ENCODE measurements at places on chromosomes 4 and X.

DNA sequence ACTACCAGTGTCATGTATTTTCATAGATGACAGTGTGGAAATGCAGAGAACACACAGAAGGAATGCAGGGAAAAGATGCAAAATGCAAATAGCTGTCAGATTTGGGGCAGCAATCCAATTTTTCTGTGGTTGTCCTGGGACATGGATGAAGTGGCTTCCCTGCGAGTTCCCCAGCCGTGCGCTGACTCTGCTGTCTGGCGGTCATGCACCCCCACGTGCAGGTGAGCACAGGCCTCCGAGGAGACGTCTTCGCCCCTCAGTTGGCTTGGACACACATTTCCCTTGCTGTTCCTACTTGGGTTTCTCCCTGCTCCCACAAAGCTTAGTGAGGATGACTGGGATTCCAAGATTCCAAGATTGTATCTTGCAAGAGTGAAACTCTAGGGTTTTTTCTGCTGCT is 24.4 kb downstream of the BLOC1S4 start:
- no peak for DNase-seq

GRCh38 chrX:31715675-31716074 is 643.8 kb upstream of the FTHL17 start:
- DNase-seq, result no peak

DNA sequence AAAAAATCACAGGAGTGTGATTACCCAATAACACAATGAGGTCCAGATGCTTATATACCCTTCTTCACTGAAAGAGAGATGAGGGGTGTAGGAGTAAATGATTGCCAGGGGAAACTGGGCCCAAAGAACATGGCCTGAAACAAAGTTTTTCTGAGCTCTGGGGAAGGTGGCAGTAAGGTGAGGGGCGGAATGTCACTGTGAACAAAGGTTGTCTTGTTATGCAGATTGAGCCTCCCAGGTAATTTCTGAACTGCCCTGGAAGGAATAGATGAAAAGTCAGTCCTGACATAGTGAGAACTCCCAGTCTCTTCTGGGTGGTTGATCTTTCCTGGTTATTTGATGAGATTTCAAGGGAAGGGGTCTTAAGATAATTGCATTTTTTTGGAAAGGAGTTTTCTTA is 2.5 kb upstream of the TMEM47 start:
- no peak for DNase-seq

DNA sequence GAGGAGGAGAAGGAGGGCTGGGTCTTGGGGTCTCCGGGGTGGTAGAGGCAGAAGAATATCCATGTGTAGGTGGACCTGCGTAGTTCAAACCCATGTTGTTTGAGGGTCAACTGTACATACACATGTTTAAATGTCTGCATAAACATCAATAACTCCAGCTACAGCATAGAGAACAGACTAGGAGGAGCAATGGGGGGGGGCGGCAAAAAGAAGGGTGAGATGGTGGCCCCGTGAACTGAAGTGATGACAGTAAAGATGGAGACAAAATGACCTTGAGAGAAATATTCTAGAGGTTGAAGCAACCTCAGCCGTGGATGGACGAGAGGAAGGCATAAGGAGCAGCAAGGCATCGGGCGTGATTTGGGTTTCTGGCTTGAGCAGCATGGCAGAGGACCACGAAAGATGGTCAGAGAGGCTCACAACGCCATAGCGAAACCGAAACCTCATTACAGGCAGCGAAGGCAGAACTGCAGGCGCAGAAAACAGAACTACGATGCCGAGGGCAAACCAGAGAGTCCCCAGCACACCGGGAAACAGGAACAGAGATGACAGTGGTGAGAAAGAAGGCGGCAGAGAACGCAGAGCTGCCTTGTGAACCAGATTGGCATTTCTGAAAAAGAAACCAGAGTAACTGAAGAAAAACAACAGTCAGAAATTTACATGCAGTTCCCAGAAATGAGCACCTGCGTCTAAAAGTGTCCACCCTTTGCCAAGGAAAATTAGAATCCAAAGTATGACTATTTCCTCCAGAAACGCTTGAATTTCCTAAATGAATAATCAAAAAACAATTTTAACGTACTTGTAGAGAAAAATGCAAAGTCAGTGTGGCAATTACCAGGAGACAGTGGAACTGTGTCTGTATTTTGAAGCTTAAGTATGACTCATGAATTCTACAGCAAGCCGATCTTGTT is 50.3 kb upstream of the ENPP6 start:
- DNase-seq, result peak; percentile 60

DNA sequence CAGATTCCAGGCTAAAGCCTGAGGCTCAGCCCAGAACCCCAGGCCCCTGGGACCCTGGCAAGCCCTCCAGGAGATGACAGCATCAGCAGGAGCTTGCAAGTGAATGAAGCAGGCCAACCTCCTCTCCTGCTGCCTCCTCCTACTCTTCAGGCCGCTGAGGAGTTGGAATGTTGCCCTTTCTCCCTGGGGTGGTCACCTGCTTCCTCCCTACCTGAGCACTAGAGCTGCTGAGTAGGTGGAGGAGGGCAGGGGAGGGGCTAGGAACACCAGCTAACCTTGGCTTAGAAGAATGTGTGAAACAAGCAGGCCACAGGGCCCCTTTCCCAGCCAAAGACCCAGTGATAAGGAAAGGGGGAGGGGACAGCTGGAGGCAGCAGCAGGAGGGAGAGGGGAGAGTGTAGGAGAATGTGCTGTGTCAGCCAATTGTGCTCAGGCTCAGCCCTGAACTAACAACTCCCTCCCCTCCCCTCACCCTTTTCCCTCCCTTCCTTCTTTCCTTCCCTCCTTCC is 58.0 kb downstream of the PJA1 start:
- no peak for DNase-seq

GRCh38 chr4:100539706-100540105 is 21.9 kb upstream of the EMCN start:
- no peak for DNase-seq

- no peak for DNase-seq
Measured at GRCh38 chr4:184461711-184462441, 12.5 kb downstream of the IRF2 start.

- DNase-seq, result no peak
Measured at GRCh38 chr4:16667464-16667863, 231.0 kb downstream of the LDB2 start.

GRCh38 chrX:70554081-70554480 is 109.4 kb downstream of the DLG3 start:
- DNase-seq, result no peak

DNA sequence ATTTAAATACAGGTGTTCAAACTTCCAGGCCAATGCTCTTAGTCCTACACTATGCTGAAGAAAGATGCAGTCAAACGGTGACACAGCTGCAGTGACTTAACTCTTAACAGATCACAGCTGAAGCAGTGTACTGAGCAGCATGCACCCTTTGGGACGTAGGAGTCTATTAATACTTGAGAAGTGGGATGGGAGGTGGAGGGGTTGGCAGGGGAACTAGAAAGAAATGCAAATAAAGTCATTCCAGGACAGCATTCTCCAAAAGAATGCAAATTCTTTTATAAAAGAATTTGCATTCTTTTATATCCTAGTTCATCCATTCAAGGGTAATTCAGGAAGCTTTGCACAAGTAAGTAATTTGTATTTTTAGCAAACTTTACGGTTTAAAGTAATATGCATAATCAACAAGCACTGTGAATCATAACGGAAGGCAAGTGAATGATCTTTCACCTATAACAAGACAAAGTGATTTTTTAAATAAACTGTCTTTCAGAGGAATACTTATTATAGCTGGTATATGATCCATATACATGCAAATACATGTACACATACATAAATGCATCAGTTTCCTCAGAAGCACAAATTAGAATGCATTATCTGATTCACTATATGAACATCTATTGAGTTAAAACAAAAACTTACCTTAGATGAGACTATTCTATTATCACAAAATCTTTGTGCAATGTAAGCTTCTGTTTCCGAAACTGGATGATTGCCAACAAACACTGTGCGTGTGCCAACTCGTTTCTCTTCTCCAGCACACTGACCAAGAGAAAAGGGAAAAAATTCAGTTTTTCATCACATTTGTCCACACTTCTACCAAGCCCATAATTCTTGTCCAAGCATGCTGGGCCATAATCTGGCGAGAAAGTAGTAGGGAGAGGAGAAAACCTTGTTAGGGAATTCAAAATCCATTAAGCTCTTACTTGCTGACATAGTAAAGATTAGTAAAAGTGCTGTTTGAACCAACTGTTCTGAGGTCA is 106.5 kb downstream of the ATP11C start:
- no peak for DNase-seq

DNA sequence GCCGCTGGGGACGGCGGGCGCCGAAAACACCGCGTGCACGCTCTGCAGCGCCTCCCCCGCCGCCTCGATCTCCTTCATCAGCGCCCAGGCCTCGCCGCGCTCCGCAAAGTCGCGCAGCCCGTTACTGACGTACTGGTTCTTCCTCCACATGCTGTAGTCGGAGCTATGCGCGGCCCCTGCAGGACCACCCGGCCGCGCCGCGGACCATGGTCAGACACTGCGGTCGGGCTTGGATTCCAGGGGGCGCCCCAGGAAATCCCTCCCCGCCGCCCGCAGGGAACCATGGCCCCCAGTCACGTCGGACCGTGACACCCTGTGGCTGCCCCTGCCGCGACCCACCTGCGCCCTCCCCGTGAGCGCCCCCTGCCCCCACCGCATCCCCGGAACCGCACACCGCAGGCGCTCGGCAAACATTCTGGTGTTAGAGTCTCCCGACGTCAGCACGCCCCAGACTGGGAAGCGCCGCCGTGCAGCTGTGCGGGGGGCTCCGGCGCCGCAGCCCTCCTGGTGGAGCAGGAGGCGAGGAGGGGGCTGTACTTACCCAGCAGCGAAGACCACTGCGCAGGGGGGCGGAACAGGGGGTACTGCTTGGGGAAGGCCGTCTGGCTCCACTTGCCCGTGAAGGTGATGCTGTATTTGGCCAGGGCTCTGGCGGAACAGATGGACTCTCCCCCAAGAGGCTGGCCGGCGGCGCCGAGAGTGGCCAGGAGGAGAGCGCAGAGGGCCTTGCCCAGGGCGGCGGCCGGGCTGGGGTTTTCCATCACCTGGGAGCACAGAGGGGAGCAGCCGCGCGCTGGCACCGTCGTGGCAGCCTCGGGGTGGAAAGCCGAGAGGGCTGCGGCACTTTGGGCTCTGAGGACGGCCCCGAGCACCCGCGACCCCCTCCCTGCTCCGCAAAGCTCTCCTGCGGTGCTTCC is 814 bp downstream of the SPON2 start:
- peak; percentile 48 for DNase-seq

DNA sequence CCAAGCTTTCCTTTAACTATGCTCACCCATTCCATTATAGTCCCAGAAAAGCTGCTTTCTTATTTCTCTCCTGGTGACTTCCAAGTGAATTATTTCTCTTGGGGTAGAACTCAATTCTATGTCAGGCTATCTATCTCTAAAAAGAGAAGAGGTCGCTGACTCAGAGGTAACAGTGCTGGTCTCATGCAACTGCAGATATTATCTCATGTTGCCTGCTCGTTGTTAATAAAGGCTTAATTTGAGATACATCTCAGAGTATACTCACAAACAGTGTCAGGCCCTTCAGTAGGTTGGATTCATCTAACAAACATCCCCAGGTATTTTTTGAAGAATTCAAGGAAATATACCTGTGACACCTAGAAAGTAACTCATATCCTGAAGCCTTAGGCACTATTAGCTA is 2.7 kb downstream of the TMEM154 start:
- no peak for DNase-seq

- no peak for DNase-seq
Measured at GRCh38 chr4:73735231-73735630, 5.1 kb upstream of the CXCL8 start.

DNA sequence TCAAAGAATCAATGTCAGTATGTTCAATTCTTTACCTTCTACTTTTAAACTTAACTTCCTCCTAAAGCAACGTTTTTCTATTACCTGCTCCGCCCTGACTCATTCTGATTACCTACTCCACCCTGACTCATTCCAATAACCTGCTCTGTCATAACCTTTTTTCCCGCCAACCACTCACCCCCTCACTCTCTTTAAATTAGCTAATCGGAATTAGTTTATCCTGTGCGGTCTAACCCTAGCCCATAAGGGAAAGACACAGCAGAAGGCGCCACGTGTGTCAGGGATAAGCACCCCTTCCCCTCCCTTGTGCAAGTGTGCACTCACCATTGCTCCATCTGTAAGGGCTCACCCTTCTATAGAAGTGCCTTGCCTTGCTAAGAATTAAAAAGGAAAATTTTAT is 64.4 kb downstream of the EIF4E start:
- DNase-seq, result no peak

GRCh38 chrX:17390419-17390850 is 15.4 kb downstream of the NHS start:
- no peak for DNase-seq

- no peak for DNase-seq
Measured at GRCh38 chrX:24321741-24322395, 8.0 kb upstream of the SUPT20HL2 start.

- no peak for DNase-seq
Measured at GRCh38 chr4:112075129-112075753, 70.0 kb upstream of the FAM241A start.

DNA sequence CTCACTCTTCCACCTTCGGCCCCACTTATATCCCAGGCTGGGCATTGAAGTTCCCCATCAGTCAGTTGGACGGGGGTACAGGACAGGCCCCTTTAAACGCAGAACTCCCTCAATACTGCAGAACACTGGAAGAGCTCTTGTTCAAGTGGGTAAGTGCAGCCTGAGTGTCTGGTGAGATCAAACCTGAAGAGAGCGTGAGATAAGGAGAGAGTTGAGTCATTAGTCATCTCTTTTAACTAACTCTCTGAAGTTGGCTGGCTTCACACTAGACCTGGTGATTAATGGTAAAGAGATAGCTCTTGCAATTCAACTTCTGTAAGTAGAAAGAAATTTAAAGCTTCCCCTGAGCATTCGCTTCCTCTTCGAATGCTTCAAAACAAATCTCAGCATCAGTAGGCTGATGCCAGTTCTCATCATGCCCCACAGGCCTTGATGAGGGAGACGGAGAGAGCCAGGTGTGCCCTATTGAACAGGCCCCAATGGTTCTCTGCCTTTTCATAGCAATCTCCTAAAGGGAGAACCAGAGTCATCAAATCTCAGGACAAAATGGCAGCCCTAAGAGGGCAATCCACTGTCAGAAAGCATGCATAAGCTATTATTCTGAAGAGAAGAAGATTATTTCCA is 41.0 kb upstream of the JADE1 start:
- no peak for DNase-seq

DNA sequence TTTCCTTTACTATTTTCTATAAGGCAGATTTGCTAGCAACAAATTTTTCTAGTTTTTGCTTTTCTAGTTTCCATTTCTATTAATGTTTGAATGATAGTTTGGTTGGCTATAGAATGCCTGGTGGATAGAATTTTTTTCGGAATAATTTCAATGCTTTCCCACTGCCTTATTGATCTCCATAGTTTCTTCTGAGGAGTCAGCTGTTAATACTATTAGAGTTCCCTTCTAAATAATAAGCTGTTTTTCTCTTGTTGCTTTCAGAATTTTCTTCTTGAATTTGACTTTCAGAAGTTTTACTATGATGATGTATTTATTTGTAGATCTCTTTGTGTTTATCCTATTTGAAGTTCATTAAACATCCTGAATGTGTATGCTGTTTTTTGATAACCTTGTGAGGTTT is 91.8 kb downstream of the VSIG4 start:
- no peak for DNase-seq

- DNase-seq, result no peak
Measured at GRCh38 chr4:147096667-147097604, 151.3 kb upstream of the TTC29 start.
